ENCODE measurements at places on chromosomes 7 and 10. TPM values are rescaled to one million over a fixed set of nuclear protein-coding genes. Genes with fewer than 3 reads are reported as not detected.

- DNase-seq: no peak
Observed at GRCh38 chr10:21092683-21093524, 195.8 kb upstream of the NEBL start.

DNA sequence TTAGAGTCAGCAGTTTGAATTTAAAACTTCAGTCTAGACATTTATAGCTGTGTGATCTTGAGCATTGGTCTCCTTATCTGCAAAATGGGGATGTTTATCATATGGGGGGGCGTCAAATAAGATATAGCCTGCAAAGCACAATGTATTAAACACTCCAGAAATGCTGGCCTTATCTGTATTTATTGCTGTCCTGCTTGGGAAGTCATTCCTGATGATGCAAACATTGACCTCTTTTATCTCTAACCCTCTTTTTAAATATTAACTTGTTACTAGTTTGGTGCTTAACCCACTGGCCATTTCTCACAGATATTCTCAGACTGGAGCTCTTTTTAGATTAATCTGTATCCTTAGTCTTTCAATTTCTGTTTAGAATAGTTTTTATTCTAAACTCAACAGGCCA is 13.2 kb downstream of the MRPS33 start:
- no peak for DNase-seq

DNA sequence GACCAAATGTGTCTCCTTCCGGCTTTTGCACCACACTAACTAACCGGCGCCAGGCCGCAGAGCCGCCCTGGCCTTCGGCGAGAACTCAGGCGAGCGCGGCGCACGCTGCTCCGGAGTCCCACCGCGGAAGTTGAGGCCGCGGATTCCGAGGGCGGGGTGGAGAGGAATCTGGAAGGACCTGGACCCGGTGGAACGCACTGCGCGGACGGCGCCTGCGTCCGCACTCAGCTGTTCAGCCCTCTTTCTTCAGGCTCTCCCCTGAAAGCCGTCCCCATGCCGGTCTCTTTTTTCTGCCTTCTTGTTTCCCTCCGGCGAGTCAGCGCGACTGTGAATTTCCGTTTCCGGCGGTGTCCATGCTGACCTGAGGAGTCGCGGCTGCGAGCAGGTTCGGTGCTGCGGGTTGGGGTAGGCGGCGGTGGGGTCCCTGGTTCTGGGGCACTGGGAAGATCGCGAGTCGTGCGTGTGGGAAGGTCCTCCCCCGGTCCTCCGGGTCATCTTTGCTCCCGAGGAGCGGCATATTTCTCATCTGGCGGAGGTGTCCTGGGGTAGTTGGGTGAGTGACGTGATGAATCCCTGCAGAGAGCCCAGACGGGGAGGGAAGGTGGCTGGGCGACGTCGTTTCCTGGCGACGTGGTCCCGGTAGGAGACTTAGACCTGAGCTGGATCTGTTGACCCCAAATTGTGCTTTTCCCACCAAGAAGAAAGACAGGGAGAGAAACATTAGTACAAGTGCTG is at the start of gene BMS1:
TSS of gene BMS1 (plus strand) at position 350 of the 735 bp plus-strand sequence. CDS start 1,600 bp downstream, outside the sequence.
- peak; percentile 91 for DNase-seq

GRCh38 chr10:104521901-104522694 is 119.0 kb upstream of the SORCS3 start:
- DNase-seq: no peak

DNA sequence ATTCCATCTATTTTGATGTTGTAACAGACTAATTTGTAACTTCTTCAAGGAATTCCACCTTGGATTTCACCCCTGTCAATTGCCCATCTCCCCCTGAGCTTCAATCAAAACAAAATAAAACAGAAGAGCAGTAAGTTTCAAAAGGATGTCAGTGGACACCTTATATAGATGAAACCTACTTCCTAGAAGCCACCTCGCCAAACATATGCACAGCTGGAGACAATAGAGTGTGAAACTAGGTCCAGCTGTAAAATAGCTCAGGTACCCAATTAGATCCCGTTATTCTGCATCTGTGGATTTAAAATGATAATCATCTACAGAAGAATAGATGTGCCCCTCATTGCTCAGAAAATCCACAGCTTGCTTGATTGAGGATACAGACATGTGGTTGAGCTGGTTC is 598.6 kb downstream of the SH2D4B start:
- no peak for DNase-seq

- no peak for DNase-seq
Observed at GRCh38 chr10:37703114-37703513, 154.3 kb downstream of the ZNF248 start.

GRCh38 chr7:139038691-139039090 is 2.8 kb upstream of the ZC3HAV1L start:
- DNase-seq: no peak

GRCh38 chr7:140564643-140565042 is 76.0 kb downstream of the DENND2A start:
- DNase-seq: no peak

DNA sequence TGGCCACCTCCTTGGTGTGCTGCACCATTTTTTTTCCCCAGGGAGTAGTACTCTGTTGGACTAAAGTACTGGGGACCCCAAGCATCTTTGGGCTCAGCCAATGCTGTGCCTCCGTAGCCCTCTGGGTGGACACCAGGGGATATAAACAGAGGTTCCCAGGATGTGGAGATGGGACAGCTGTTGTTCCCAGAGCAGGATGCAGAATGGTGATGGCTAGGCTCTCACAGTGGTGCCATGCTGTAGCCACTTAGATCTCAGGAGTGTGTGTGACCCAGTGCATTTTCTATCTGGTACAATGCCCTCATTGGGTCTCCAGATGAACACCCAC is 50.9 kb upstream of the SCIN start:
- no peak for DNase-seq

- DNase-seq: no peak
Observed at GRCh38 chr10:93911866-93912265, 18.1 kb downstream of the SLC35G1 start.

- DNase-seq: no peak
Observed at GRCh38 chr7:43456200-43456599, 126.7 kb upstream of the STK17A start.

- DNase-seq: no peak
Observed at GRCh38 chr10:35409808-35410207, 73.5 kb downstream of the CCNY start.

GRCh38 chr7:8597565-8597964 is 164.2 kb downstream of the NXPH1 start:
- DNase-seq: no peak

GRCh38 chr7:73893342-73894101 is 32.6 kb downstream of the TMEM270 start:
- no peak for DNase-seq

- no peak for DNase-seq
Observed at GRCh38 chr7:341841-342638, 52.1 kb downstream of the FOXL3 start.

- DNase-seq: no peak
Observed at GRCh38 chr7:124907490-124907889, 22.1 kb downstream of the POT1 start.

GRCh38 chr7:8325067-8325466 is 63.1 kb upstream of the ICA1 start:
- DNase-seq: no peak

DNA sequence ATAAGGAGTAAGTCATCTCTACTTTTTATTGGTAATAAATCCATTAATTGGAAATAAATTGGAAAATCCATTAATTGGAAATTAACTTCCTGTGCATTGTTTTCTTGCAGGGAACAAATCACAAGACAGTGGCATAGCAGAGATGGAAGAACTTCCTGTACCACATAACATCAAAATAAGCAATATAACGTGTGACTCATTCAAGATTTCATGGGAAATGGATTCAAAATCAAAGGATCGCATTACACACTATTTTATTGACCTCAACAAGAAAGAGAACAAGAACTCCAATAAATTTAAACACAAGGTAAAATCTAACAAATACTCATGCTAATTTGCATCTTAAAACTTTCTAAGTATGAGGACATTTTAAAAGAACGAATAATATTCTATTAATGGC is 57.8 kb downstream of the PHYHIPL start:
- no peak for DNase-seq

GRCh38 chr10:128071417-128071782 is 54.8 kb downstream of the MKI67 start:
- DNase-seq: peak; percentile 55

DNA sequence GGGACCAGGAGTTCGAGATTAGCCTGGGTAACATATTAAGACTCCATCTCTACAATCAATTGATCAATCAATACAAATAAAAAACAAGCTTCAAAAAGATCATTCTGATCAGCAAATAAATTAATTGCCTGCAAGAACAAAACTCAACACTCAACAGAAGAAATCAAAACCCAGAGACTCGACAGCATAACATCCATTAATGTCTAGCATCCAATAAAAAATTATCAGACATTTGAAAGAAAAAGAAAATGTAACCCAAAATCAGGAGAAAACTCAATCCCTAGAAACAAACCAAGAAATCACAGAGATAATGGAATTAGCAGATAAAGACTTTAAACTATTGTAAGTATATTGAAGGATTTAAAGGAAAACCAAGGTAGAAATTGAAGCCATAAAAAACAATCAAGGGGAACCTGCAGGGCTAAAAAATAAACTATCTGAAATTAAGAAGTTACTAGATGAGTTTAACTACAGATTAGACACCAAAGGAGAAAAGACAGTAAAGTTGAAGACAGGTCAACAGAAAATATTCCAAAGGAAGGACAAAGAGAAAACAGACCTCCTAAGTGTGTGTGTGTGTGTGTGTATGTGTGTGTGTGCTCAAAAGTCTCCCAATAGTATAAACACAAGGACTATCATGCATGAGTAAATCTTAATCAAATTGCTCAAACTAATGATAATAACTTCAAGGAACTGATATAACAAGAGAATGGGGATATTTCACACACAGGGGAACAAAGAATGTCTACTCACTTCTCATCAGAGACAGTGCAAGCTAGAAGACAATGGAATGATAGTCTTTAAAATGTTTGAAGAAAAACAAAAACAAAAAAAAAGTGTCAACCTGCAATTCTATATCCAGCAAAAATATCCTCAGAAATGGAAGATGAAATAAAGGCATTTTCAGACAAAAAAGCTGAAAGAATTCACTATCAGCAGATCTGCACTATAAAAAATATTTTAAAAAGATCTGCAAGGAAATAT is 7.7 kb downstream of the NUDCD3 start:
- DNase-seq: no peak

SKIDA1 gene
- total RNA-seq: 3.1 TPM

SUN3 gene
- not detected for total RNA-seq

MKRN1 gene
- 113 TPM for total RNA-seq

MGAM2 gene
- 2.9 TPM for total RNA-seq

SFRP4 gene
- 261 TPM for total RNA-seq

CLDN3 gene
- not detected for total RNA-seq

ATG9B gene
- 0.67 TPM for total RNA-seq

ZNF25 gene
- 21.0 TPM for total RNA-seq

OR9A2 gene
- 0.71 TPM for total RNA-seq

TEX36 gene
- not detected for total RNA-seq
